ENCODE measurements at places on chromosomes 4 and X.

DNA sequence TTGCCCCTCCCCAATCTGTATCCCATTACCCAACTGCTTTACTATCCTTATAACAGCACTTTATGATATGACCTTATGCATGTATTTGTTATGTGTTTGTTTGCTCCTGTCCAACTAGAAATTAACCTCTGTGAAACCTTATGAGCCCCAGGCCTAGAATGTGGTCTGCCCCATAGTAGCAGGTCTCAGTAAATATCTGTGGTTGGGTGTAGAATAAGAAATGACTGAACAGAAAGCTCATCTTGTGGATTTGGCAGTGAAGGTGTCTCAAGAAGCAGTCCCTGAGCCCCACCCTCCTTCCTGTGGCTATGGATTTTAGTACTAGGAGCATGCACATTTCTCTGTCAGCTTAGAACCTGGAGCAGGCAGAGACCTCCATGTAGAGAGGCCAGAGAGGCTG lies 229.0 kb upstream of the LCORL start:
- no peak overlapping the region for H3K4me3 ChIP-seq
- H3K27ac ChIP-seq, result no peak overlapping the region
- no peak for DNase-seq
- no peaks in the 10 kb centered on the region for H3K36me3 ChIP-seq
- no peaks in the 10 kb centered on the region for H3K27me3 ChIP-seq
- no peaks in the 10 kb centered on the region for H3K4me1 ChIP-seq

- no peaks in the 10 kb centered on the region for H3K36me3 ChIP-seq
- no peak overlapping the region for H3K27ac ChIP-seq
- no peak for DNase-seq
- H3K27me3 ChIP-seq, result no peaks in the 10 kb centered on the region
- no peaks in the 10 kb centered on the region for H3K4me1 ChIP-seq
These were observed 62.9 kb upstream of the SLC34A2 start for GRCh38 chr4:25592736-25593135.

DNA sequence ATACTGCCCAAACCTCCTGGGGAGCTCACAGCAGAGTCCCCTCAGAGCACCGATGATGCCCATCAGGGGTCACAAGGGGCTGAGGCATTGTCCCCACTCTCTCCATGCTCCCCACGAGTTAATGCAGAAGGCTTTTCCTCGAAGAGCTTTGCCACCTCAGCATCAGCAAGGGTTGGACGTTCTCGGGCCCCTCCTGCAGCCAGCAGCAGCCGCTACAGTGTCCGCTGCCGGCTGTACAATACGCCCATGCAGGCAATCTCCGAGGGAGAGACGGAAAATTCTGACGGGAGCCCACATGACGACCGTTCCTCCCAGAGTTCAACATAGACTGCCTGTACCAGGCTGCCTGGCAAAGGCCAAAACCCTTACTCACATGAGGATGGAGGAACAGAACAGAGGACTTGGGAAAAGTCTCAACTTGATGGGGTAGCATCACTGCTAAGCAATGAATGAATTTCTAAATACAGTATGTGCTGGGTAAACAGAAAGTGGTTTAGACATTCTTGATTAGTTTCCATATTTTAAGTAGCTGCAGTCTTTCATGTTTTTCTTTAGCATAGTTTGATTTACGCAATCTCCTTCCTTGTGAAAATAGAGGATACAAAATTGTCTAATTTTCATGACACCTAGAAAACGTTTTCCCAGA lies 5.0 kb upstream of the SCML1 start:
- no peak overlapping the region for H3K27ac ChIP-seq
- H3K36me3 ChIP-seq, result no peaks in the 10 kb centered on the region
- H3K4me3 ChIP-seq, result no peak overlapping the region
- DNase-seq, result no peak

DNA sequence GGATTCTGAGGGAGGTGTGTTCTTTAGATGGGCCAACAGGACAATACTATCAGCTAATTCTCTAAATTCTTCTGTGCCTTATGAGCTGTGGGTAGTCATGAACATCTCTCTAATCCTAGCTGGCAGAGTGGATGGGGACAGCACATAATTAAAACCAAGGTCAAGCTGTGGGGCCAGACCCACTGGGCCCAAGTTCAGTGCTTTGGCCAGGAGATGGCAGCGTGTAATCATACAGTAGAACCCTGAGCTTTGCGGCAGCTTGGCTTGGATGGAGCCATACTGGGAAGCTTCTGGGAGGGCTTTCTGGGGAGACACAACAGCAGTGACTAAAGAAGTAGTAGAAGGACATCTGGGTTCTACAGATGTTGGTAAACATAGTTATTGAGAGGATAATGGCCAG lies 140.3 kb upstream of the CXCL13 start:
- DNase-seq, result no peak
- no peaks in the 10 kb centered on the region for H3K27me3 ChIP-seq
- no peaks in the 10 kb centered on the region for H3K4me1 ChIP-seq
- H3K36me3 ChIP-seq, result no peaks in the 10 kb centered on the region
- no peak overlapping the region for H3K27ac ChIP-seq
- no peak overlapping the region for H3K4me3 ChIP-seq

DNA sequence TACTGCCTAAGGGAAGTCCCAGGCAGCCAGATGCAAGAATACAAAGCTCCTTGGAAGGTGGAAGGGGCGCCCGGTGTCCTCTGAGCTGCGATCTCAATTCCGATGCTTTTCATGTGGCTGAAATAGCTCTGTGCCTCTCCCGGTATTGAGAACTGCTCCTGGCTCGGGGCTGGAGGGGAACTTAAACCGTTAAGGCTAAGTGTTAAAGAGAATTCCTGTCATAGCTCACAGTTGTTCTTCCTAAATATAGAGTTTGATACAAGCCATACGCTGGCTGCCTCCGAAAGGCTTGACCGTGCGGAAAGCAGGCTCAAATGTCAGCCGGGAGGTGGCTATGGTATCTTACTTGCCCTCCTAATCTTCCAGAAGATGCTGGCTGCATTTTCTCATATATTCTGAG lies at the start of gene SMPX:
Gene SMPX, minus strand, starts transcription at position 157 of the 400 bp plus-strand sequence. CDS start 3,826 bp downstream, outside the sequence.
- no peaks in the 10 kb centered on the region for H3K27me3 ChIP-seq
- H3K4me3 ChIP-seq, result no peak within 1 kb of the TSS
- no peak for DNase-seq
- H3K27ac ChIP-seq, result no peak within 1 kb of the TSS
- H3K4me1 ChIP-seq, result no peaks in the 10 kb centered on the region
- H3K36me3 ChIP-seq, result no peaks in the 10 kb centered on the region

DNA sequence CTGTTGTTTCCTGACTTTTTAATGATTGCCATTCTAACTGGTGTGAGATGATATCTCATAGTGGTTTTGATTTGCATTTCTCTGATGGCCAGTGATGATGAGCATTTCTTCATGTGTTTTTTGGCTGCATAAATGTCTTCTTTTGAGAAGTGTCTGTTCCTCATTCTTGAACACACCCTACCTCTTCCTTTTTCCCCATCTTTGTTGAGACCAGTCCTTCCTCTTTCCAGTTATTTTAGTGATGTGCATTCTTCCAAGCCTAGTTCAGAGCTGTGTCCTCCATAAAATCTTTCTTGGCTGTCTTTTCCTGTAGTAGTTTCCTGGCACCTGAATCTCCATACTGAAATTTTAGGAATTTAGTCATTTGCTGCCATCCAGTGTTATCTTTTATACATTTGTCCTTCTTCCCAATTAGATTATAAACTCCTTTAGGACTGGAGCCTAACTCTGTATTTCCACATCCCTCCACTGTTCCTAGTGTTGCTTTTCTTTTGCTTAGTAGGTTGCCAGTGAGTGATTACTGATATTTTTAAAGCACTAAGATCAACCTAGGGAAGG lies 11.4 kb downstream of the FHIP1A start:
- peaks cover 52% of the 10 kb centered on the region for H3K4me1 ChIP-seq
- DNase-seq, result no peak
- no peaks in the 10 kb centered on the region for H3K27me3 ChIP-seq
- H3K4me3 ChIP-seq, result no peak overlapping the region
- H3K36me3 ChIP-seq, result no peaks in the 10 kb centered on the region
- H3K27ac ChIP-seq, result peak overlapping the region; percentile 12

GRCh38 chrX:13208281-13208935 lies 111.4 kb downstream of the ATXN3L start:
- no peak overlapping the region for H3K4me3 ChIP-seq
- H3K27ac ChIP-seq, result no peak overlapping the region
- no peak for DNase-seq
- H3K27me3 ChIP-seq, result no peaks in the 10 kb centered on the region

Data from RWPE2 (cell line).